Posterior vena cava (tissue), 2 donors: ENCODE measurements at places on chromosomes 5 and 9. TPM values are rescaled to one million over a fixed set of nuclear protein-coding genes. Genes with fewer than 3 reads are reported as not detected.
A peak's percentile ranks its signal among the peaks of the same experiment; 100 is the strongest.

The SLC36A2 gene
- not detected for total RNA-seq

DNA sequence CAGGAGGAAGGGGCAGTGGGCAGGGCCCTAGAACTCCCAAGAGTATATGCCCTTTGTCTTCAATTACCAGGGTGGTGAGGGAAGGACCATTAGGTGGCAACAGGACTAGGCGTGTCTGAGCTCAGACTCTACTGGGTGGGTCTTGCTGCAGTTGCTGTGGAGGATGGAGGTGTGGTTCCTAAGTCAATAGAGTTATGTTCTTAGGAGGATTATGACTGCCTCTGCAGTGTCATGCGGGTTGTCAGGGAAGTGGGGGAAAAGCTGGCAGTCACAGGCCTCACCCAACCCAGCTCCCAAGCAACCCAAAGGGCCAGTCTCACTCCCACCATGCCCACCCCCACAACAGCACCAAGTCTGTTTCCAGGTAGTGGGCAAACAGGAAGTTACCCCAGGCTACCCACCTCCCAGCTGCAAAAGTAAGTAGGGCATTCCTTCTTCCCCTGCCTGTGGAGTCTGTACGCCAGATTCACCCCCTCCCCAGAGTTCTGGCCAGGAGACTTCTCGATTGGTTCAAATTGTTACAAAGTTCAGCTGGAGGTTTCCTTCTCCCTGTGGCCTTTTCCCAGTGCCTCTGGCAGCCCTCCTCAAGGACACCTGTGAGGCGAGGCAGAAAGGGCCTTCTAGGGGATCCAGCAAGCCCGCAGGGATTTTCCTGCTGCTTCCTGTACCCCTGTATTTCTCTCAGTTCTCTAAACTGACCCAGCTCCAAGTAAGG is 145.3 kb downstream of the HINT1 start:
- no peak for DNase-seq

DNA sequence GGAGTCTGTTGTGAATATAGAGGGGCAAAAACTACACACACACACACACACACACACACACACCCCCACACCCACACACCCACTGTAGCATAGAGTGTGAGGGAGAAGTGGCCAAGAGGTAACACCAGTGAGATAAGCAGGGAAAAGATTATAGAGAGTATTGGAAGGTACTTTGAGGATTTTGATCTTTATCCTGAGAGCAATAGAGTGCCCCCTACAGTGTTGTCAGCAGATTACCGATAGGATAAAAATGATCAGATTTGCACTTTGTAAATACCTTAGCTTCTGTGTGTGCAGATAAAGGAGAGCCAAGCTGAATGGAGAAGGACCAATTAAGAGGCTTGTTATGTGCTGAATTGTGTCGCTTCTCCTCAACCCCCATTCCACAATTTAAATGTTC is 32.3 kb downstream of the ERCC6L2 start:
- no peak for DNase-seq

DNA sequence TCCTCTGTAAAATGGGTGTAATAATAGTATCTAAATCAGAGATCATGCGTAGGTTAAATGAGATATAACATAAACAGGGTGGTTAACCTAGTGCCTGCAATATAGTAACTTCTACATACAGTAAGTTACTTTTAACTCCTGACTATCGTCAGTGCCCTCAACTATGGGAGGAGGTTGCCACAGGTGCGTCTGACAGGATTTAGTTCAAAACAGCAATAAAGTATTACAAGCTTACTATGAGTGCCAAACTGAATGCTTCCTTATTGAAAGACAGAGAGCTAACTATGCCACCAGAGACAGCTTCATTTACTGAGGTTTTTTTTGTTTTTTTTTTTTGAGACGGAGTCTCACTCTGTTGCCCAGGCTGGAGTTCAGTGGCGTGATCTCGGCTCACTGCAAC is 209.0 kb downstream of the ADAMTSL1 start:
- DNase-seq, result no peak

DNA sequence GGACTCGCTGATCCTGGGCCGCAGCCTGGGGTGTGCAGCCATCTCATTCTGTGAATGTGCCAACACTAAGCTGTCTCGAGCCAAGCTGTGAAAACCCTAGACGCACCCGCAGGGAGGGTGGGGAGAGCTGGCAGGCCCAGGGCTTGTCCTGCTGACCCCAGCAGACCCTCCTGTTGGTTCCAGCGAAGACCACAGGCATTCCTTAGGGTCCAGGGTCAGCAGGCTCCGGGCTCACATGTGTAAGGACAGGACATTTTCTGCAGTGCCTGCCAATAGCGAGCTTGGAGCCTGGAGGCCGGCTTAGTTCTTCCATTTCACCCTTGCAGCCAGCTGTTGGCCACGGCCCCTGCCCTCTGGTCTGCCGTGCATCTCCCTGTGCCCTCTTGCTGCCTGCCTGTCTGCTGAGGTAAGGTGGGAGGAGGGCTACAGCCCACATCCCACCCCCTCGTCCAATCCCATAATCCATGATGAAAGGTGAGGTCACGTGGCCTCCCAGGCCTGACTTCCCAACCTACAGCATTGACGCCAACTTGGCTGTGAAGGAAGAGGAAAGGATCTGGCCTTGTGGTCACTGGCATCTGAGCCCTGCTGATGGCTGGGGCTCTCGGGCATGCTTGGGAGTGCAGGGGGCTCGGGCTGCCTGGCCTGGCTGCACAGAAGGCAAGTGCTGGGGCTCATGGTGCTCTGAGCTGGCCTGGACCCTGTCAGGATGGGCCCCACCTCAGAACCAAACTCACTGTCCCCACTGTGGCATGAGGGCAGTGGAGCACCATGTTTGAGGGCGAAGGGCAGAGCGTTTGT is 19.9 kb downstream of the PTGES2 start:
- DNase-seq, result no peak

DNA sequence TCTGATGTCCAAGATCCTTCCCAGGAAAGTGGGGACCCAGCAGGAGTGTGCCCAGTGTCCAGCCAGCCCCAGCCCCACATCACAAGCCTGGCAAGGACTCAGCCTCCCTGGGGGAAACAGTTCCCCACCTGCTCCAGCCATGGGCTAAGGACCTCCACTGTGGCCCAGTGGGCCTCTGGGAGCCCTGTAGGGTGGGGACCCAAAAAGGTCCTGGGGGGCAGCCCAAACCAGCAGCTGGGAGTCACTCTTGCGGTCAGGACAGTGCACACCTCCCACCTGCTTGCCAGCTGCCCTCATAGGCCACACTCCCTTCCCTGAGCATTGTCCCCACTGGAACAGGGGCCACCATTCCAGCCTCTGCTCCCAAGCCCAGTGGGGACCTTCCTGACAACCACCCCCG is 1.7 kb downstream of the ABCA2 start:
- DNase-seq, result no peak

The FREM1 gene
- 6.8 TPM for total RNA-seq

DNA sequence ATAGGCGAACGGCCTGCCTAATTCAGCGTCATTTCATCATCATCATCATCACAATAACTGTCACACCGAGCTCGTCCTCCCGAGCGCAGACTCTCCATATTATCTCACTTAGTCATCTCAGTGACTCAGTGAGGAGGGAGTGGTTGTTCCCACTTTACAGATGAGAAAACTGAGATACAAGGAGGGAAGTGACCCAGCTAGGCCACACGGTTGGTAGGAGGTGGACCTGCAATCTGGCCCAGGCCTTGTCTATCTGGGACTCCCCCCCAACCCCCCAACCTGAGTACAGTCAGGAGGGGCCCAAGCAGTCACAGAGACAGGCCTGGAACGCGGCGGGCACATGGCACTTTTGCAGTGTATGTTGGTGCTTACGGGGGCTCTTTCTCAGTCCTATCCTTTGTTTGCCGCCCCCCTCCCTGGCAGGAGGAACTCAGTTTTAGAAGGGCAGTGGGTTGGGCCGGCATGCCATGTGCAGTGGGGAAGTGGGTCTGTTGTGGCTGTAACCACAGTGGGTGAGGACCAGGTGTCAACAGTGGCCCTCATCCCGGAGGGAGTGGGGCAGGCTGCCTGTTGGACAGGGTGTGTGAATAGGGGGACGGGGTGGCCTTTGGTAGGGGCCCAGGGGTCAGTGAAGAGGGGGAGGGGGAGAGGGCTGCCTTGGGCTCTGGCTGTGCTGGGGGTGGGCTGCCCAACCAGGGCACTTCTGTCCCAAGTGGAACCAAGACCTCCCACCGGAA is 1.7 kb upstream of the RXRA start:
- peak; percentile 80 for DNase-seq

The CD14 gene
- total RNA-seq, result 64.6 TPM

GRCh38 chr5:149414405-149415065 is 35.4 kb upstream of the IL17B start:
- peak; percentile 87 for DNase-seq
